ENCODE measurements at places on chromosomes 5 and 9. TPM values are rescaled to one million over a fixed set of nuclear protein-coding genes. Genes with fewer than 3 reads are reported as not detected.

YIPF5 gene
- 105 TPM for total RNA-seq

AGGF1 gene
- 21.1 TPM for total RNA-seq

MYMK gene
- not detected for total RNA-seq

PNPLA7 gene
- total RNA-seq: 1.8 TPM

NPR2 gene
- total RNA-seq: 25.7 TPM

PCDHA12 gene
- under 0.01 TPM for total RNA-seq

PCDHGB5 gene
- 33.0 TPM for total RNA-seq

PCDHA1 gene
- under 0.01 TPM for total RNA-seq

ARL14EPL gene
- total RNA-seq: 0.69 TPM

AP3B1 gene
- total RNA-seq: 35.6 TPM

KCNT1 gene
- total RNA-seq: not detected

SH3GL2 gene
- total RNA-seq: not detected

STC2 gene
- 727 TPM for total RNA-seq

EGFLAM gene
- 0.16 TPM for total RNA-seq

OR13C2 gene
- not detected for total RNA-seq

NUTM2G gene
- not detected for total RNA-seq

FANCC gene
- total RNA-seq: 3.9 TPM

ITGA2 gene
- total RNA-seq: 8.3 TPM

Data from bronchial smooth muscle cell (primary cell).